ENCODE measurements at places on chromosomes 11 and 22.

GRCh38 chr11:82980292-82980691, 78.8 kb downstream of the DDIAS start:
- DNase-seq: no peak

- no peak for DNase-seq
Observed at GRCh38 chr11:86469491-86470388, 95.1 kb downstream of the CCDC81 start.

GRCh38 chr11:44945666-44946065, 5.0 kb downstream of the TP53I11 start:
- DNase-seq: no peak

DNA sequence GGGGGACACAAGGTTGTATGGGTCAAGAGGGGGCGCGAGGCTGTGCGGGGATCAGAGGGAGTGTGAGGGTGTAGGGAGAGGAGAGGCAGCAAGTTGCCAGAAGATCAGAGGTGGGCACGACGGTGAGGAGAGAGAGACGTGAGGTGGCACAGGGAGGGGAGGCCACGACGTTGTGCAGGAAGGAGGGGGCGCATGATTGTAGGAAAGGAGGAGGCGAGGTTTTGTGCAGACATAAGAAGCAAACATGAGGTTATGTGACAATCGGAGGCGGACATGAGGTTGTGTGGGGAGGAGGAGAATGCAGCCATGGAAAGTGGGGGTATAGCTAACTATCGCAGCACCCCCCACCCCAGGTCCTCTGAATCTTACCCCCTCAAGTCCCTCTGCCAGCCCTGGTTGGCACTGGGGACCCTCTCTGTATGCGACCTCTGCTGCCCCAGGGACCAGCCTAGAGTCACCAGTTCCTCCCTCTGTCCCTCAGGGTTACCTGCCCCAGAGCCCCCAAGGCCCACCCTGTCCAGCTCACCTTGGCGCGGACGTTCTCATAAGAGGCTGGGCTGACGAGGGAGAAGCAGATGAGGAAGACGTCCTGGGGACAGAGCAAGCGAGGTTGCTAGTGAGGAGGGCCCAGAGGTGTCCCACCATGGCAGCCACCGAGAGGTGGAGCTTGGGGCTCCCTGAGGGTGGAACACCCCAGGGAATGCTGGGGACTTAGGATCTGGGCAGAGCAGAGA, 12.5 kb downstream of the RAC2 start:
- DNase-seq: no peak

All from NK-92 treated with Interleukin-12 subunit alpha and Interleukin-12 subunit beta, amount 100 ng/mL, for 24 hours (cell line).